ENCODE measurements at places on chromosomes 12 and 14.

DNA sequence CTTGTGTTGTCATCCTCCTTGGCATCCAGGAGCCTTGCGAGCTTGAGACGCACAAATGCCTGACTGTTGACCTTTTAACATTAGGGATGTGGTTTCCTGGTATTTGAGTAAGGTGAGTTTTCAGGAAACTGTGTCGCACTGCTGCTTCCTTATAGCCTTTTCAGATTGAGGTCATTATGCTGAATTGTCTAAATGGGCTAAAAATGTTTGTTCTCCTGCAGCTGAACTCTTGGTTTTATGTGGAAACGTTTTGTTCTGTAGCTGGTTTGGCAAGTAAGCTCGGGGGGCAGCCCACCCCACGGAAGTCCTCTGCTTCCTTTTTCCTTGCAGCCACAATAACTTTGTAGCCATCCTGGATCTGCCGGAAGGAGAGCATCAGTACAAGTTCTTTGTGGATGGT, 5.7 kb downstream of the PRKAB1 start:
- no peak for DNase-seq

DNA sequence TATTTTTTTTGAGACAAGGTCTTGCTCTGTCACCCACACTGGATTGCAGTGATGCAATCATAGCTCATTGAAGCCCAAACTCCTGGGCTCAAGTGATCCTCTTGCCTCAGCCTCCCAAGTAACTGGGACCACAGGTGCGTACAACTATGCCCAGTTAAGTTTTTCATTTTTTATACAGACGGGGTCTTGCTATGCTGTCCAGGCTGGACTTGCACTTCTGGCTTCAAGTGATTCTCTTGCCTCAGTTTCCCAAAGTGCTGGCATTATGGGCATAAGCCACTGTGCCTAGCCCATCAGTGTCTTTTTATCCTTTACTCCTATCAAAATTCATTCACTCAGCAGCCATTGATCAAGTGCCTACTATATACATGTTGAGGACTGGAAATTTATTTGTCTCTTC, 9.0 kb downstream of the PTPN11 start:
- DNase-seq = no peak

- DNase-seq = no peak
Measured at GRCh38 chr14:96503306-96503679, 1.1 kb downstream of the PAPOLA start.

DNA sequence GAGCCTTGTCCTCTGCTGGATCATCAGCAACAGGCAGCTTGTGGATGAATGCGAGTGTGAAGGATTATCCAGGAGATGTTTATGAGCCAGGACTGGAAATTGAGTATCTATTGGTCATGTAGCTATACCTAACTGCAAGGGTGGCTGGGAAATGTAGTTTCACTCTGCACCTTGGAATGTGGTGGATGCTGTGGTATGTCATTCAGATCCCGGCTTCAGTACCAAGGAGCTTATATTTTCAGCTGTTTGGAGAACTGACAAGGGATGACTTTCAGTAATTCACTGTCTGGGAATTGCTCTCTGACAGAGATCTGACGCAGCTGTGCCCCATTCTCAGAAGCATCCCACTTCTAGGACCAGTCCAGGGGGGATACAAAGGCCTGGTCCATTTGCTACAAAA, 792.3 kb upstream of the NOVA1 start:
- DNase-seq = no peak

DNA sequence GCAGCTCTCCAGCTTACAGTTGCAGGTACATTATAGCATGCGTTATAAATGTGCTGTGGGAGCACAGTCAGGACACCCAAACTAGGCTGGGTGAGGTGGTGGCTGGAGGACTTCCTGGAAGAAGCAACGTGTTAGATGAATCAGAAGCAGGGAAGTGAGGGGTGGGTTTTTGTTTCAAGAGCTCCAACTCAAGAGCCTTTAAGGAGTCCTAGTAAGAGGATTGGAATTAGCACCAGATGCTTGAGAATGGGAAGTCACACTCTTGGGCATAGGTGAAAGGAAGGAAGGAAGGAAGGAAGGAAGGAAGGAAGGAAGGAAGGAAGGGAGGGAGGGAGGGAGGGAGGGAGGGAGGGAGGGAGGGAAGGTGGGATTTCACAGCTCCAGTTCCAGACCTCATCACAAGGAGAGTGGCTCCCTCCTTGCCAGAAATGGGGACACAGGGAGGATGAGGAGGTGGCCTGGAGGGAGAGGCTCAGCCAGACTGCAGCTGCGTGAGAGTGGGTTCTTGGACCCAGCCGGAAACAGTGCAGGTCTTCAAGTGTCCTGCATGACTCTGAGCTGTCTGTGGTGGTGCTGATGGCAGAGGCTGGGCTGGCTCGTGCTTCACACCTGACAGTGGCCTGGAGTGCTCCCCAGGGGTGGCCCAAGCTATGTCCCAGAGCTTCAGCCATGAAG, 115.7 kb upstream of the GSC start:
- no peak for DNase-seq

GRCh38 chr12:44771485-44772021, 104.6 kb downstream of the NELL2 start:
- DNase-seq = no peak

- DNase-seq = no peak
Measured at GRCh38 chr14:64755781-64756221, 51.6 kb downstream of the PLEKHG3 start.

- no peak for DNase-seq
Measured at GRCh38 chr12:6271281-6271680, 39.2 kb upstream of the PLEKHG6 start.

DNA sequence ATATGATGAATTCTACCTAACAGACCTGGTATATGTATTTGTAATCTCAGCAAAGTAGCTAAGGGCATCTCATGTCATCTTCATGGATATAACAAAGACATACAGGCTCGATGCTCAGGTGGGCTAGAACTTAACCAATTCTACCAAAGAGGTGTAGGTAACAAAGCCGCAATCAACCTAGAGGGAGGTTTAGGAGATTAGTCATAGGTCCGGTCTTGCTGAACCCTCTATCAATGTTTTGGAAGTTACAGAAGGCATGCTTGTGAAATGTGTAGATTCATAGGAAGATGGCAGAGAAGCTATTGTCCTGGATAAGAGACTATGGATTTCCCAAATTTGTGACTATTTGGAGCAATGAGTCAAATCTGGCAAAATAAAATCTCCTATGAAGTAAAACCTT, 42.6 kb upstream of the SYCP3 start:
- DNase-seq = no peak

DNA sequence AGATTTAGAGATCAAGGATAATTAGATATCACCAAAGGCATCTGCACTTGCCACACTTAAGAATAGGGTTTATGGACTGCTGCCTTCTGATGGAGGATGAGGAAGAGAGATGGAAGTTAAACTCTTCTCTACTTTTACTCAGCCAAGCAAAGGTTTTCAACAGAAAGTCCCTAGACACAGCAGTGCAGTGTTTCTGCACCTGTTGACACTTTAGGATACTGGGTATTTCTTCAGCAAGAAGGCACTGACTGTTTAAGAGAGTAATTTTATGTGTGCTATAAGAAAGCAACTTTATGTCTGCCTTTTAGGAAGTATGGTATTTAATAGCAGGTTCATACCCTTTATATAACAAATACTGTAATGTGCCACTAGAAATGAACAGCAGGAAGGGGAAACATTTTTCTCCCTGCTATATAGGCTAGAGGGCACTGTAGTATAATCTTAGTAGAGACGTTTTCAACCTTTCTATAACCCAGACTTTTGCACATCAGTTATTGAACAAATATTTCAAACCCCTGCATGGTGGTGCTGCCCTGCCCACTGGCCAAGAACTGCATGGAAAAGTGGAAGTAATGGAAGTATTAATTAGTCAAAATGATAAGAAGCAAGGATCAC, 225.0 kb upstream of the GRIP1 start:
- no peak for DNase-seq

GRCh38 chr14:104211215-104211614, 72.8 kb downstream of the KIF26A start:
- no peak for DNase-seq

DNA sequence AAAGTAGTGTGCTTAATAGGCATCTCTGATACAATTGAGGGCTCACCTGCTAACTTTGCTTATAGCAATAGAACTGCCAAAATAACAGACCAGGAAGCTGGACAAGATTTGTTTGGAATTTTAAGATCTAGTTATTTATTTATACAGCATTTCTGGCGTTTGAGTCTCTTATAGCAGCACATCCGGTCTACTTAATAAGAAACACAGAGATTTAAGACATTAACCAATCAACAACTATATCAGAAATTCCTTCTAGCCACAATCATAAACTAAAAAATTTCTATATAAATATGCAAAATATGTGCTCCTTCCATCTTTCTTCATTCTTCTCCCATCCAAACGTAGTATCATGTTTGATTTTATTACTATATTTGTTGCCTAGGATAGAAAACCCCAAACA, 2.6 kb downstream of the RTN1 start:
- DNase-seq = no peak

DNA sequence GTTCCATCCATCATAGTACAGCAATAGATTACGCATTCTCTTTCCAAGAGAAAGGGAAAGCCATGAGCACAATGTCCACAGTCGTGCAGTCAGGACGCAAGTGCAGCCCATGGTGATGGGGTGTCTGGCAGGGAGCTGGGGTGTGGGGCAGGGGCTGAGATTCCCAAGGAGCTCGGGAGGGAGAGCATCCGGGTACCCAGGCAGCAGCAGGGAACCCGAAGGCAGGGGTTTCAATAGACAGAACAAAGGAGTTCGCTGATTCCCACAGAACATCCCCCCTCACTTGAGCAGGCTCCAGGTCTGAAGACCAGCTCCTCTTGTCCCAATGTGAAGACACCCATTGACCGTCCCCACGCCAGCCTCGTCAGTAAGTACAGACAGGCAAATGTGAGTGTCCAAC, 13.5 kb downstream of the ANHX start:
- DNase-seq = no peak

- DNase-seq = no peak
Measured at GRCh38 chr12:79127271-79127751, 262.7 kb downstream of the SYT1 start.

DNA sequence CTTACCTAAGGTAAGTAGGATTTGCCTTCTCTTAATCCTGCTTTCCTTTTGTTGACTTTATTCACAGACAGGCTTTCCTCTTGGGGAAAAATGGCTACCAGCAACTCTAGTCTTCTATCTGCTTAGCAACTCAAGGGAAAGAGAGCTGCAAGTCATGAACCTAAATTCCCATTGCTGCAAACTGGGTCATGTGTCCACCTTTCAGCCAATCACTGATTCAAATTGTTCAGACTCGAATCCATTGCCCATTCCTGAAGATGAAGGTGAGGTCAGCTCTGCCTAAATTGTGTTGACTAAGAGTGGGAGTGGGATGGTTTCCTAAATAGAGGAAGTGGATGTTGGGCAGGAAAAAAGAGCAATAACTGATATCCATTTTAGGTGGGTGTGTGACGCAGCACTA, 7.7 kb downstream of the FBXW8 start:
- no peak for DNase-seq

- DNase-seq = no peak
Measured at GRCh38 chr14:100880271-100881101, 23.0 kb downstream of the RTL1 start.

DNA sequence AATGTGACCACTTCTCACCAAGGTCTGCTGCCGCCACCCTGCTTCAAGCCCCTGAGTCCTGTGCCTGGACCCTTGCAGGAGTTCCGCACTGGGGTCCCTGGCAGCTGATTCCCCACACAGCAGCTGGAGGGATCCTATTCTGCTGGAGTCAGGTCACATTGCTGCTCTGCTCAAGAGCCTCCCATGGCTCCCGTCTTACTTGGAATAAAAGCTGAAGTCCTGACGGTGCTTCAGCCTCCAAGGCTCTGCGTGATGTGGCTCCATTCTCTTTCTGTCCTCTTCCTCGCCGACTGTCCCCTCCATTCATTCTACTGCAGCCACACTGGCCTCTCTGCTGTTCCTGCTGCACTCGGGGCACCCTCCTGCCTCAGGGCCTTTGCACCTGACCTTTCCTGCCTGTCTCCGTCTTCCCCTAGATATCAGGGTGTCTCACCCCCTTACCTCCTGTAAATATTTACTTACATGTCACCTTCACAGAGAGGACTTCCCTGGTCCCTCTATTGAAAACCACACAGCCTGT, 7.6 kb upstream of the SDSL start:
- no peak for DNase-seq

DNA sequence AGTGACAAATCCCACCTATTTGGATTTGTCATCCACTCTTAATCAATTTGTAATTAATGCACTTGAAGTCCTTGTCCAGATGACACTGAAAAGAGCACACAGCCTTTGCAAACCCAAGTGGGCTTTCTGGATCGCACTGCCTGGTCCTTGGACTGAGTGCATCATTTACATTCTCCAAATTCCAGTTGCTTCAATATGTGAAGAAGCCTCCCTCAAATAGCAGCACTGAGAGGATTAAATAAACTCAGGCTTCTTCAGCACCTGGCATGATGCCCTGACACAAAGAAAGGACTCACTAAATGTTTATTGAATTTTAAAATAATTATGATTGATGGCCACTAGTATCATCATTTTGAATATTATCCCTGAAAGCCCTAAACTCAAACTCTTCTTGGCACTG, 496.5 kb downstream of the VRK1 start:
- no peak for DNase-seq

DNA sequence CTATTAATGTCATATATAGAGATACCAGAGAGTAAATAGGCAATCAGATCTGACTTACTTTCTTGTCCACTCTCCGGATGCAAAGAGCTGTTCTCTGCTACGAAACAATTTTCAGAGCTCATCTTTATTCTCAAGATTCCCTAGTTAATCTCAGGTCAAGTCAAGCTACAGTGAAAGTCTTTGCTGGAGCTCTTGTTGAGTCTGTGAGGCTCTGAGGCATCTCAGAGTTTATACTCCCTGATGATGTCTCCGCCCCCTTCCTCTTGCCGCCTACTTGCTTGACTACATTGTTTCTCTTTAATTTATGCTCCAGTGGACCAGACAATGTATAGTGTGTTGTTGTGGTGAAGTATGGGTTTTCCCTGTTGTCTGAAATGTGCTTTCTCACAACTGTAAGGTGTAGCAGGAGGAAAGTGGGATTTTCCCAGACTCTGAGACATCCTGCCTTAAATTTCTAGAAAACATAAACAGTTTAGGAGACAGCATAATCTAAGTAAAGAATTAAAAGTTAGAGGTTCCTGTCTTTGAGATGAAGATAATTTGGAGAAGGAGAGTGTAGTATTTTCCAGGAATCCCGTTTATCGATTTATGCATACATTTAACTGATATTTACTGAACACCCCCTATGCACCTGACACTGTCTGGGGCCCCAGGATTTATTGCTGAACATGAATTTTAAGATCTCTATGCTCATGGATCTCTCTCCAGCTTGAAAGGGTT, at the start of gene CD69:
CD69 (minus strand) TSS at position 203 of the 720 bp plus-strand sequence; CDS start at position 122, 81 bp downstream.
- DNase-seq = no peak

GRCh38 chr14:102407258-102407657, 44.5 kb downstream of the TECPR2 start:
- DNase-seq = no peak

DNA sequence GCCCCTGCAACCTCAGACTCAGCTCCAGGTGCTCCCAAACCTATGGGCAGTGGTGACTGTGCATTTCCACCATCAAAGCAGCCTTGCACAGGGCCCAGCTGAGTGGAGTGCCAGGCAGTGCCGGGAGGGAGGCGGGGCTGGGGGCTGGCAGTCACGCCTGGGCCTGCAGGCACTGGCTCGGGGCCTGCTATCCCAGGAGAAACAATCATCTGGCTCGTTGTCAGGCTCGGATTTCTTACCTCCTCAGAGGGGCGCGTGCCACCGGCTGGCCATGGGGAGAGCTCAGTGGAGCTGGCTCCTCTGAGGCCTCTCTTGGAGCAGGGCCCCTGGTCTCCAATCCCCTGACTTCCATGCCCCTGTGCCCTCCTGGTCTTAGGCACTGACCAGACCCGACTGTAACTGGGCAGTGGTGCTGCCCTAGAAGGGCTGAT, 20.2 kb upstream of the PPP1R13B start:
- DNase-seq = no peak

- DNase-seq = no peak
Measured at GRCh38 chr12:42608196-42608825, 18.8 kb upstream of the PRICKLE1 start.
